ENCODE measurements at places on chromosomes 12 and 14.

- peak; percentile 13 for DNase-seq
These were observed 31.5 kb downstream of the HEATR5A start for GRCh38 chr14:31388687-31389413.

- no peak for DNase-seq
These were observed 223.2 kb downstream of the KTN1 start for GRCh38 chr14:55802986-55803872.

DNA sequence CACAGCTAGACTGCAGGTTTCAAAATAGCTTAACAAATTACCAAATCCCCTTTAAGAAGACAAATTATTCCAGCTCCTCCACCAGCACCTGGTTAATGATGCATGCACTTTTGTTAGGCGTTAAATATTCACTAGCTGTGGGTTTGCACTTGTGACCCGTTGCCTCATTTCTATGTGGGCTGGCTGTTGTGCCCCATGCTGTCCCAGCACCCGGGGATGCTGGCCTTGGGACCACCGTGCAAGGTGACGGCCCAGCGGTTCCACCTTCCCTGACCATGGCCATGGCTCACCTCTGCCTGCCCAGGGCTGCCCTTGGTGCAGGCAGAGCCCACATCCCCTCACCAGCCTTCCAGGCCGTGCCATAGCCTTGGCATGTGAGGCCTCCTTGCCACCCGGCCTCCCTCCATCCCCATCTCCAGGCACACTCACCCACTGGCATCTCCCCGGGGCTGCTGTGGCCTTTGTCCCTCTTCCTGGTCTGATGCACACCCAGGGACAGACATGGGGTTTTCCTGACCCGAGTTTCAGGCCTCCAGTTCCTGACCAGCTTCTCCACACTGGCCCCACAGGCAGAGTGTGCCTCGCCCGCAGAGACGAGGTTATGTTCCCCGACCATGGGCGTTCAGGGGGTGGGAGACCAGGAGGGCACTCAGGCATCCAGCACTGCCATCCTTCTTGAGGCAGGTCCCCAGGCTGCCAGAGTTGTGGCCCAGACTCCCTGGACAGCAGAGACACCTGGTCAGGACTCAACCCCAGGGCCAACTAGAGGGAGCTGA lies 20.3 kb upstream of the C14orf180 start:
- no peak for DNase-seq

DNA sequence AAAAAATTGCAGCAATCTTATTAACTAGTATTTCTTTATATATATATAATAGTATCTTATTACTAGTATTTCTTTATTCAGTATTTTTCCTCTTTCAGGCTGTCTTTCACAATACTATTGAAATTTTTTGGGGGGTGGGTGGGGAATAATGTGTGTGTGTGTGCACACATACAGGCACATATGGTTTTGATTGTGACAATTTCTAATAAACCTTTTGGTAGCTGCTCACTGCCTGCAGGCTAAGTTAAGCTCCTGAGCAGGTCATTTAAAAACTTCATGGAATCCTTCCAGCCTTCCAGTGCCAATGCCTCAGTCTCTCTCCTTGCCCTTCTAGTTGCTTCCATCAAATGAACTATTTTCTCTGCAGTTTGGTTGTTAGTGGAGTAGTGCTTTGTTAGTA lies 490.1 kb downstream of the PCNX1 start:
- DNase-seq = no peak

- DNase-seq = peak; percentile 74
These were observed 5.1 kb downstream of the ARHGDIB start for GRCh38 chr12:14956024-14956891.

DNA sequence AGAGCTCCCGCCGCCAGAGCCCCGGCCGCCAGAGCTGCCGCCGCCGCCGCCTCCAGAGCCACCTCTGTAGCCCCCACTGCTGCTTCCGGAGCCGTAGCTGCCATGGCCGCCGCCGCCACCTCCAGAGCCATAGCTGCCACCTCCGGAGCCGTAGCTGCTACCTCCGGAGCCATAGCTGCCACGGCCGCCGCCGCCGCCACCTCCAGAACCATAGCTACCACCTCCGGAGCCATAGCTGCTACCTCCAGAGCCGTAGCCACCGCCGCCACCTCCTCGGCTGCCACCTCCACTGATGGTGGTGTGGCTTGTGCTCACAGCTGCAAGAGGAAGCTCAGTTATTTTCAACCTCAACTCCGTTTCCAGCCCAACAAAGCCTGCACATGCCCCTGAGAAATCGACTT lies 4.9 kb downstream of the KRT1 start:
- no peak for DNase-seq

GRCh38 chr12:6871052-6871957 lies 1.8 kb downstream of the SPSB2 start:
- no peak for DNase-seq

DNA sequence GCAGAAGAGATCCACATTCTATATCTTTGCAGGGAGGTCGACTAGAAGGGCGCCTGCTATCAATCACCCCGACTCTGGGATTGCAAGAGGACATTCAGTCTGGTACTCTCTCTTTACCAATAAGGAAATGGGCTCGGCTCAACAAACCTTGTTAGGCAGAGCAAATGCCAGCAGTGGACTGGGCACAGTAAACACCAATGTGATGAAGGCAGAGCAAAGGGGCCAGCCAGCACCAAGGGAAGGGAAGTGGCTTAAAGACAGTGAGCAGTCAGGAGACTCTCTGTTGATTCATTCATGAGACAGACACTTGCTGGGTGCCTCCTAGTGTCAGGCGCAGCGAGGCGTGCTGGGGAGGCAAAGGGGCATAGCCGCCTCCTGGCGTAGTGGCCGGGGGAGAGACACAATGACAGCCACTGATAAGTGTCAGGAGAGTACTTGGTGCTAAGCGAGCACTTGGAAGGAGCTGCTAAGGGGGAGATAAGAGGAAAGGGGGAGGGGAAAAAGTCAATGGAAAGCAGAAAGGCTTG lies 34.1 kb downstream of the TMCC3 start:
- DNase-seq = no peak

- no peak for DNase-seq
These were observed 26.0 kb downstream of the LRCOL1 start for GRCh38 chr12:132584429-132584828.

Data from suppressor macrophage treated with lipopolysaccharide for 4 hours (primary cell).